Forelimb muscle (tissue), 1 donor: ENCODE measurements at places on chromosomes 5 and 9. TPM values are rescaled to one million over a fixed set of nuclear protein-coding genes. Genes with fewer than 3 reads are reported as not detected.

The ENTPD2 gene
- 16.2 TPM for polyA plus RNA-seq

The DEPDC1B gene
- 3.2 TPM for polyA plus RNA-seq

The ZNF483 gene
- polyA plus RNA-seq: 1.6 TPM

The FGD3 gene
- polyA plus RNA-seq: 3.8 TPM

The GRXCR2 gene
- not detected for polyA plus RNA-seq

The PCDHB5 gene
- polyA plus RNA-seq: 3.8 TPM

The SHLD3 gene
- 2.4 TPM for polyA plus RNA-seq

The CARD6 gene
- polyA plus RNA-seq: 1.2 TPM

The ANKRD18B gene
- polyA plus RNA-seq: 0.06 TPM

The NUDT12 gene
- 13.7 TPM for polyA plus RNA-seq

The PCDHA13 gene
- polyA plus RNA-seq: 0.08 TPM

The CDH9 gene
- polyA plus RNA-seq: not detected

The IFNE gene
- not detected for polyA plus RNA-seq

The MAMDC2 gene
- 6.9 TPM for polyA plus RNA-seq

The DMRT3 gene
- 0.38 TPM for polyA plus RNA-seq

The SLC34A1 gene
- polyA plus RNA-seq: not detected

The RNF44 gene
- polyA plus RNA-seq: 32.6 TPM

The PRDM9 gene
- polyA plus RNA-seq: not detected

The GEMIN5 gene
- polyA plus RNA-seq: 15.3 TPM

The SLC22A4 gene
- 4.0 TPM for polyA plus RNA-seq

The NUP155 gene
- polyA plus RNA-seq: 14.5 TPM

The TSSK1B gene
- 0.13 TPM for polyA plus RNA-seq

The SPATA31D3 gene
- polyA plus RNA-seq: not detected

The RNF183 gene
- not detected for polyA plus RNA-seq

The TXNDC8 gene
- not detected for polyA plus RNA-seq

The PTGES gene
- polyA plus RNA-seq: 9.5 TPM

The KCNT1 gene
- 11.0 TPM for polyA plus RNA-seq

The PCDHGA2 gene
- 2.1 TPM for polyA plus RNA-seq

The SLC6A7 gene
- polyA plus RNA-seq: 0.30 TPM

The CCL27 gene
- polyA plus RNA-seq: 0.51 TPM

The TAF1L gene
- polyA plus RNA-seq: 0.03 TPM

The GGTA1 gene
- 9.1 TPM for polyA plus RNA-seq
